Right ventricle myocardium inferior (tissue), 1 donor: ENCODE measurements at places on chromosomes 1 and 21.

- no peak for DNase-seq
Observed at GRCh38 chr1:185679220-185679619, 55.0 kb upstream of the HMCN1 start.

DNA sequence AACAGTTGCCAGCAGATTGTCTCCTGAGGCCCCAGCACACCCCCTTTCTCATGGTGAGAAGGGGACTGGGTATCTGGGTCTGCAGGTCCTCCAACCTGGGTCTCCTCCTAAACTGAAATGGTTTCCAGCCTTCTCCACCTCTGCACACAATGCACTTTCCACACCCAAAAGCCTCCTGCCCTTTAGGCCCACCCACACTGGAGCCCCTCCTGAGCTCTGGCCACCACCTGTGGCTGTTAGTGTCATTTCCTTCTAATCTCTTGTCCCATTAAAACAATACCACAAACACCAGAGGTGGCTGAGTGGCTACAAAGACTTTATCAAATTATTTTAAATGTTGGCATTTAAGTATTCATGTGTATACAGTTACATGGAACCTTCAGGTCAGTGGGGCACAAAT lies 11.5 kb downstream of the GPR3 start:
- no peak for DNase-seq

DNA sequence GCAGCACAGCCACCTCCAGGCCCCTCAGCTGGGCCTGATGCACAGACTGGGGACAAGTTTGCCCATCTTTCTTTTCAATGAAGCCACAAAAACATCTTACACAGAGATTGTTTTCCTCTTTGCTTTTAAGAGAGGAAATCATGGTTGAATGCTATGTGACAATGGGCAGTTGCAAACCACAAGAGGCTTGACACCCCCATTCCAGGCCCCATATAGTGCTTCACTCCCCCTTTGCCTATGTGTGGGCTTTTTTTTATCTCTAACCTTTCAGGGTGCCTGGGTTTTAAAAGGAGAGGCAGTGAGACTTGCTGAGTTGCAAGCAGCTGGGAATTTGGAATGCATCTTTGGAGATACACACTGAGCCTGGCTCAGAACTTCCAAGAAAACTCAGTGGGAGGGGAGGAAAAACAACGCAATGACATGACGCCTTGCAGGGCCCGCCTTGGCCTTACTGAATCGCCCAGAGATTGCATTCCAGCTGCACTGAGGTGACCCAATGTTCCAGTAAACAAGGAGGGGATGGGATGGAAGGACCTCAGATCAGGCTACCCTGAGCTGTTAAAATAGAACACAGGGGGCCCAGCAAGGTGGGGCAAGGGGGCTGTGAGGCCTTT lies 145.2 kb upstream of the ZNF648 start:
- DNase-seq, result peak; percentile 79

DNA sequence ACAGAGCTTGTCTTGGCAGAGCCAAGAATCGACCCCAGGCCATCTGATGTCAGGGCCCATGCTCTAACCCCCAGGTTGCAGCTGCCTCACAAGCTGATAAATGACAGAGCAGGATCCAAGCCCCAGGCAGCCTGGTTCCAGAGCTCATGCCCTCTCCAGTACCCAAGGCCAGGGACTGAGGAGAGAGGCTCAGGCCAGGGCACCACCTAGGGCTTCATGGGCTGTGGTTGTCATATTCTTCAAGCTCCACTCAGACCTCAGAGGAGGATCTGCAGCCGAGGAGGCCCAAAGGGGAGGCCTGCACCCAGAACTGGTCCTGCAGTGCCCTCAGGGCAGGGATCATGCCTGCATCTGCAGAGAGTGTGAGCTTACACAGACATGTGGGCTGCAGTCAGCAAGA lies 301.1 kb downstream of the MATN1 start:
- no peak for DNase-seq

DNA sequence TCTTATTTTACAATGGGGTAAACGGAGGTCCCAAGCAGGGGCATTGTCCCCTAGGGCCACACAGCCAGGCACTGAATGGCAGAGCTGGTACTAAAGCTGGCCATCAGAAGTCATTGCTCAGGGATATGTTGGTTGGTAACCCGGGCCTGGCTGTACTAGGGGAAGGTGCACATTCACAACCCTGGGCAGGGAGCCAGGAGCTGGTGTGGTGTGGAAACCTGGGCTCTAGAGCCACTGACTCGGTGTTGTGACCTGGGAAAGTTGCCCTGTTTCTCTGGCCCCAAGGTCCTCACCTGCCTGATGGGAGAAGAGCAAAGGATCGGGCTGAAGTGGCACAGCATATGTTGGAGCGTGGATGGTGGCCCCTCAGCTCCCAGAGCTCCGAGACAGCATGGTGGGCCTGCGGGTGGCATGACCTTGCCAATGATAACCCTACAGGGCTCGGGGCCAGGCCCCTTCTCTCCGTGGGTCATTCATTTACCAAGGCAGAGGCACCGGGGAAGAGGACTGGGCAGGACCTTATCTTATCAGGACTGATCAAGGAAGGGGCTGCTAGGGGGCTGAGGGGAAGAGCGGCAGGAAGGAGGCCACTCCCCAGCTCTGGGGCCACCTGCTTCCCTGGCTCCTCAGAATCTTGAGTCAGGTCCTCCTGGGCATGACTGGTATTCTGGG lies 274.1 kb downstream of the TRABD2B start:
- DNase-seq, result no peak

GRCh38 chr1:185573677-185574076 lies 160.5 kb upstream of the HMCN1 start:
- DNase-seq, result no peak

GRCh38 chr21:46139686-46140085 lies 15.7 kb downstream of the FTCD start:
- no peak for DNase-seq

DNA sequence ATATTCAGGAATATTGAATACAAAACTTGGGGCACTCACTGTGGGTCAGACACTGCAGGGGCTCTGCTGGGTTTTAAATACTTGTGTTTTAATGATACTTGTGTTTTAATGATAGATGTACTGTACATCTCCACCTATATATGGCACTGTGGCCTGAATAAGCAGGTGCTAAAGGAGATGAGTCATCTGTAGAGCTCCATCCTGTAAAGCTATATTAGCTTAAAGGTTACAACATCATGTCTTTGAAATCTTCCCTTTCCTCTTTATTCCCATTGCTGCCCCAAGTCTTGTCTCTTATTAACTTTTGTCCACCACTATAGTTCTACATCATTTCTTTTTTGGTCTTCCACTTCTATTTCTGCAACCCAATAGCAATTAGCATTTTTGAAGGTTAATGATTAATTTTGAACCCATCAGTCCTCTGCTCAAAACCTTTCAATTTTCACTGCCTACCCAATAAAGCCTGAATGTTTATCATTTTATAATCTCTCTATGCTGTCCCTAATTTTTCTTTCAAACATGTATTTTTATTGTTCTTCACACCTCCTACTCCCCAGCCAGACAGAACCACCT lies 113.3 kb upstream of the PTGFR start:
- no peak for DNase-seq

GRCh38 chr21:27070861-27071670 lies 104.2 kb upstream of the ADAMTS5 start:
- DNase-seq, result no peak

GRCh38 chr1:198620951-198621824 lies 17.7 kb upstream of the PTPRC start:
- DNase-seq, result peak; percentile 58

DNA sequence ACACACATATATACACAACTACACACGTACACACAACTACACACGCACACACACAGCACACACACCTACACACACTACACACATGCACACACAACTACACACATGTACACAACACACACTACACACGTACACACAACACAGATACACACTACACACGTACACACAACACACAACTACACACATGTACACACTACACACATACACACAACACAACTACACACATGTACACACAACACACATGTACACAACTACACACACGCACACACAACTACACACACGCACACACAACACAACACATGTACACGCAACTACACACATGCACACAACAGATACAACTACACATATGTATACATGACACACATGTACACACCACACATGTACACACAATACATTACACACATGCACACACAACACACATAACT lies 318.1 kb downstream of the CAMTA1 start:
- DNase-seq, result no peak

DNA sequence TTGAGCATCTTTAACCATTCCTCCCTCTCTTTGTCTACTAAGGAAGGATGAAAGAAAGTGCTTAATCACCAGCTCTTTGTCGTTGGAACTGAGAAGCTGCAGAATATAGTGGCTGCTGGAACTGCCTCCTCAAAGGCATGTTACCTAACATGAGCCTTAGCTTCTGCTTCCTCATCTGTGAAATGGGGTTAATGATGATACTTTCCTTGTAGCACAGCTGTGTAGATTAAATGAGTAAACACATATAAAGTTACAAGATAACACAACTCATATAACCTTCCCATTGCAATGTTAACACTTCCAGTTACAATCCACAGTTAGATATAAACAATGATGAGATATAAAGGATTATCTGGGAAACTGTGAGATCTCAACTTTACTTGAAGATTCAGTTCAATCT lies 48.4 kb upstream of the ZNF326 start:
- no peak for DNase-seq

DNA sequence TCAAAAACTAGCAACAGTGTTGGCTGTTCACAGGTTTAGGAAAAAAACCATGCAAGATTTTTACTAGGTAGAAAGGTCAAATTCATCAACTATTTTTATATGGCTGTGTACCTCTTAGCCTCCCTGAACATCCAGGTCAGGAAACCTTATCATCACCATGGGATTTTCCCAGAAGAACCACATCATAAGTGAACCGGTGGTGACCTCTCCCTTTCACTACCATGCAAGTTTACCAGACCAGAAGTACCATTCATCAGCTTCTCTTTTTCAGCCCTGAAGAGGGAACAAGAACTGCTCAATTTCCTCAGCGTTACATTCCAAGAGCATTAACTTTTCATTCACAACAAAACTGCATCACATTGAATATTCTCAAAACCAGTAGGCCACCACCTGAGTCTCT lies 5.9 kb downstream of the SSBP3 start:
- no peak for DNase-seq

GRCh38 chr1:200527670-200528069 lies 92.9 kb downstream of the KIF14 start:
- DNase-seq, result no peak

GRCh38 chr1:10522322-10522860 lies 47.6 kb downstream of the PEX14 start:
- no peak for DNase-seq

DNA sequence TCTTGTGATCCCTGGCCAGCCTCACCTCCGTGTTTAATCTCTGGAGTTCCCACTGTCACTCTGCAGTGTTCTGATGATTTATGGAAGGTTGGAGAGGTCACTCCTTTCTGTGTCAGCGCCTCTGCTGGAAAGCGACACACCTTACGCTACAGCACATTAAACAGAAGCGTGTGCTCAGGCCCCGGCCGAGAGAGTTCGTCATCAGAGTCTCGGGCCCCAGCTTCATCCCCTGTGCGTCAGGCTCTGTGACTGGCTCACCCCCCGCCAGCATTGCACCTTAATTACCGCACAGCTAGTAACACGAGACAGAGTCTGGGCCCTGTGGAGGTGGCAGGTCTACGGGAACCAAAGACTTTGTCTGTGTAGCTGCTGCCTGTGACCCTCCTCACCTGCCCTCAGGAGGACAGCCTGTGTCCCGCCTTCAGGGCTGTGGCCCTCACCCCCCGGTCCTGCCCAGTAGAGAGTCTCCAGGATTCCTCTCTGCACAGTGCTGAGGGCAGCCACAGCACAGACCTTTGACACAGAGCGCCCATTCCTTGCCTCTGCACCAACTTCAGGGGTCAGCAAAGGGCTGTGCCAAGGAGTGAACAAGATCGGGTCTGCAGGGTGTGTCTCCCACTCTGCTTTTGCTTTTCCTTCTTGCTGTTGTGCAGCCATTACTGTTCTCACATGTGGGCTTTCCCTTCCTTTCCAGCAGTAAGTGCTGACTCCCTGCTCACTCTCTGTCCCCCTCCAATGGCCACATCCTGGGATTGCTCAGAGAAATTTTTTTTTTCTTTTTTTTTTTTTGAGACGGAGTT lies 157.6 kb downstream of the PGBD5 start:
- DNase-seq, result peak; percentile 55

GRCh38 chr1:43864111-43865045 lies 69.2 kb upstream of the ARTN start:
- DNase-seq, result no peak

DNA sequence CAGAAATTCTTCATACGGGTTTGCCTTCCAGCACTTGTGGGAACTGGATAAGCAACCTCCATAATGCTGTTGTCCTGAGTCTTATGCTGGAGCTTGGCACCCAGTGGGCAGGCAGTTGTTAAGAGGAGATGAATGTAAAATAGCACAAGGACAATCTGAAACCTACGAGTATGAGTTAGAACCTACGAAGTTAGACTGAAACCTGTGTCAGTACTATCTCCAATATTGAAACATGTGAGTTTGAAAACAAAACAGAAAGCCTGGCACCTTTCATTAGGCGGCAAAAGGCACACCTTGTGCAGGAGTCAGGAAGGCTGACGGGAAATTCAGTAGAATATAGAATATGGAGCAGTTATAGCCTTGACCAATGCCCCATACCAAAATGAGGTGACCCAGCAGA lies 489.7 kb upstream of the RGS18 start:
- DNase-seq, result no peak

DNA sequence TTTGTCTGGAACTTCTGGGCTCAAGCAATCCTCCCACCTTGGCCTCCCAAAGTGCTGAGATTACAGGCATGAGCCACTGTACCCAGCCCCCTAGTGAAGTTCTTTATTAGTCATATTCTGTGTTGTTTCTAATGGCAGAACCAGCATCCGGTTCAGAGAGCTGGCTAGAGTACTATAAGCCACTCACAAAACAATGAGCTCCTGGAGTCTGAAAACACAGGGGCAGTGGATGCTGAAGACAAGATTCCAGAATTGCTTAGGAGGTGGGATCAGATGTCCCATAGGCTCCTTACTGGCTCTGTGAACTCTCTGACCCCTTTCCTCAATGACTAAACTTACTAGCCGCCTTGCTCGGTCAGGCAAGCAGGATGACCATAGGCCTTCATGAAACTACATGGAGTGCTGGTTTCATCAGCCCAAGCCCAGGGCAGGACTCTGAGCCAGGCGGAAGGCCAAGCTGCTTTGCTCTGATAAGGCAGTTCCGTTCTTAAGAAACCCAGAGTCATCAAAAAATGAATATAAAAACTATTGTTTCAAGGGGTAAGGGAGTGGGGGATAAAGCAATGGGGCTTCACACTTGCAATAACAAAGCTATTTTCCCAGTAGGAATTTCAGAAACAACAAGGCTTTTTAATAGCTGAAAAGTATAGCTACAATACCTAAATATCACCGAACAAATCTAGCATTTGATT lies 8.1 kb downstream of the MTHFR start:
- peak; percentile 87 for DNase-seq

- DNase-seq, result no peak
Observed at GRCh38 chr1:210434223-210434622, 105.5 kb downstream of the HHAT start.

GRCh38 chr21:36579898-36580297 lies 100.0 kb upstream of the CLDN14 start:
- no peak for DNase-seq

GRCh38 chr1:34612091-34612827 lies 142.6 kb upstream of the GJB5 start:
- DNase-seq, result no peak
